A549 treated with RU486 at 1 μM for 4 hours (cell line): ENCODE measurements at places on chromosomes 1 and 21. TPM values are rescaled to one million over a fixed set of nuclear protein-coding genes. Genes with fewer than 3 reads are reported as not detected.

Gene DSTYK
- total RNA-seq: 6.2 to 9.7 TPM (median 9.5 TPM) in 5 replicates

Gene RGS4
- 0.08 to 0.23 TPM in 2 of 5 replicates, not detected in the others for total RNA-seq

Gene KRTAP19-1
- not detected in 5 replicates for total RNA-seq

Gene RCSD1
- total RNA-seq: 0.06 to 0.16 TPM (median 0.11 TPM) in 4 of 5 replicates, not detected in the other

Gene E2F2
- 2.8 to 3.4 TPM (median 2.9 TPM) in 5 replicates for total RNA-seq

Gene HES2
- 2.3 to 4.7 TPM (median 4.2 TPM) in 5 replicates for total RNA-seq

Gene SLC44A3
- 1.4 to 1.9 TPM (median 1.8 TPM) in 5 replicates for total RNA-seq

Gene ICOSLG
- 2.2 to 3.0 TPM (median 2.9 TPM) in 5 replicates for total RNA-seq

Gene UBE2U
- total RNA-seq: not detected in 5 replicates

Gene LAMC2
- total RNA-seq: 21.0 to 28.9 TPM (median 24.9 TPM) in 5 replicates

Gene OR2T1
- not detected in 5 replicates for total RNA-seq

Gene KCNT2
- total RNA-seq: 0.09 to 0.41 TPM (median 0.09 TPM) in 3 of 5 replicates, not detected in the others

Gene CYP4A22
- total RNA-seq: not detected in 5 replicates

Gene ZNF496
- total RNA-seq: 15.4 to 19.3 TPM (median 17.7 TPM) in 5 replicates

Gene TRABD2B
- total RNA-seq: 0.34 to 0.94 TPM (median 0.54 TPM) in 5 replicates

Gene DCST2
- 0.08 to 0.67 TPM (median 0.45 TPM) in 5 replicates for total RNA-seq

Gene S100A7
- total RNA-seq: not detected in 5 replicates

Gene SMIM1
- 1.1 to 2.1 TPM (median 1.4 TPM) in 4 of 5 replicates, not detected in the other for total RNA-seq

Gene CRP
- not detected in 5 replicates for total RNA-seq

Gene LDLRAD2
- total RNA-seq: 0.05 to 0.10 TPM in 2 of 5 replicates, not detected in the others

Gene IVL
- total RNA-seq: 0.08 TPM in 1 of 5 replicates, not detected in the others

Gene TCHH
- total RNA-seq: 0.14 to 0.33 TPM (median 0.22 TPM) in 5 replicates

Gene RSPH1
- 0.68 to 1.3 TPM (median 0.91 TPM) in 5 replicates for total RNA-seq

Gene ST6GALNAC3
- total RNA-seq: 0.43 to 0.75 TPM (median 0.49 TPM) in 5 replicates

Gene ZNF695
- 1.2 to 2.5 TPM (median 2.2 TPM) in 5 replicates for total RNA-seq

Gene ADAMTS5
- total RNA-seq: not detected in 5 replicates

Gene KIF14
- total RNA-seq: 4.1 to 12.1 TPM (median 11.8 TPM) in 5 replicates

Gene IQCC
- 1.8 to 2.7 TPM (median 2.1 TPM) in 5 replicates for total RNA-seq

Gene PLEKHA6
- 16.9 to 32.3 TPM (median 25.3 TPM) in 5 replicates for total RNA-seq

Gene ACOT11
- 1.8 to 2.6 TPM (median 1.9 TPM) in 5 replicates for total RNA-seq

Gene KIAA0040
- 0.16 to 0.82 TPM (median 0.54 TPM) in 5 replicates for total RNA-seq

Gene EVI5
- total RNA-seq: 4.5 to 8.5 TPM (median 6.3 TPM) in 5 replicates

Gene TFF2
- total RNA-seq: 0.47 TPM in 1 of 5 replicates, not detected in the others

Gene MXRA8
- 0.16 to 1.0 TPM (median 0.27 TPM) in 4 of 5 replicates, not detected in the other for total RNA-seq

Gene PRAMEF20
- not detected in 5 replicates for total RNA-seq

Gene LCE1A
- not detected in 5 replicates for total RNA-seq

Gene RHD
- total RNA-seq: not detected in 5 replicates
